SW 1271 (cell line): ENCODE measurements at places on chromosomes 16 and 17.

DNA sequence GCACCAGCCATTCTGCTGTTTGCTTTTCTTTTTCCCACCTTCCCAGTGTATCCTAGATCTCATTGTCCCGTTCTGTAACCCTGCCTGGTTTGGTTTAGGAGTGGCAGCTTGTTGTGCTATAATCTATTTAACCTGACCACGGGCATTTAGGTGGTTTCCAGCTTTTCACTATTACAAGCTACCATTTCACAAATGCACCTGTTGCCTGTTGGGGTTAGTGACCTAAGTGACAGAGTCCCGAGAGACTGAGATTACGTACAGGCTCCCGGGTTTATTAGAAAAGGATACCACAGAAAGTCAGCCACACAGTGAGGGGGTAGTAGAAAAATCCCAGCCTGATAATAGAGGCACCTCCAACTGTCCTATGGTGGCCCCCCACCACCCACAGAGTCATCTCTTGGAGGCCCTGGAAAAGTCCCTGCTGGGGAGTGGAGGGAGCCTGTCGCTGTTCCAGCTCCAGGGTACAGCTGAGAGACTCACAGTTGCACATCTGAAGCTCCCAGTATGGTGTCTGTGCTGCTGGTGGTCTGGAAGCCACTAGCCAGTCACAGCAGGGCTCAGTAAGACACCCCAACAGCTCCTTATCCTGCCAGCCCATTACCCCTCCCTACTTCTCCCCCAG lies 21.2 kb downstream of the CLEC16A start:
- no peak for DNase-seq

GRCh38 chr16:21683184-21683583 lies 19.4 kb downstream of the OTOA start:
- DNase-seq = no peak

DNA sequence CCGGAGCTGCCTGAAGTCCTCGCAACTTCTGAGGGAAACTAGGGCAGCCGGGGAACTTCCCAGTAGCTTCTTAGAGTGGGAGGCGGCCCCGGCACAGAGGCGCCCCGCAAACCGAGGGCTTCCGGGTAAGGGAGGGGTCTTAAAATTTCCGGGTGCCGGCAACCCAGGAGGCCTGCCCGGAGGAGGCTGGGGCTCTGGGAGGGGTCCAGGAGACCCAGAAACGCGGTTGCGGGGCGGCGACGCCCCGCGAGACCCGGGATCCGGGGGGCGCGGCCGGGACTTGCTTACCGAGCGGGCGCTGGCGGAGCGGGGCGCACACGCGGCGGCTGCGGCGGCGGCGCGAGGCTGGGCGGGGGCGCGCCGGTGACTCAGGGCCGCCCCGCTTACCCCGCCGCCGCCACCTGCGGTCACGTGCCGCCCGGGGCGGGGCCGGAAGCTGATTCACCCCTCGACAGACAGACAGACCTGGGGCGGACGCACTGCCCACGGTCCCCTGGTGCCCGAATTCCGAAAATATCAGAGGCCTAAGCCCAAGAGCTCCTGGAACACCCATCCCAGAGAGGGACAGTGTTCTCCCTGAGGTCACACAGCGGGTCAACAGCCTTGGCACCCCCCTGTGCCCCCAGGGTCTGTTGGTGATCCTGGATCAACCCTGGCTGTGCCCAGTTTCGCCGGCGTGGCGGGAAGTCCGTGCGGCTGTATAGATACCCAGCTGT lies at the start of gene FAM83G:
Gene FAM83G, minus strand, starts transcription at position 344 of the 716 bp plus-strand sequence. CDS start 723 bp downstream, outside the sequence.
- DNase-seq = peak; percentile 80

DNA sequence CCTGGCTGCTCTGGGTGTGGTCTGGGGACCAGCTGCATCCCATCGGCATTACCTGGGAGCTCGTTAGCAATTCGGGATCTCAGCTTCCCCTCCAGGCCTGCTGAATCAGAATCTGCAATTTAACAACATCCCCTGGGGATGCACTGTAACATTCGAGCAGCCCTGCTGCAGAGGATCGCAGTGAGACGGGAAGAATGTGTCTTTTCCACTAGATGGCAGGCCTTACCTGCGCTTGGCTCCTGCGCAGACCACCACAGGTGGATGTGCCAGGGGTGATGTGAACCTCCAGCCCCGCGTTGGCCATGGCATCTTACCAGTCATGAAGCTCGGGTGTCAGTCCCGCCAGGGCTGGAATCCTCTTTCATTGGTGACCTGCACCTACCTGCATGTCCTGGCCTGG lies 209.9 kb downstream of the PRKCB start:
- DNase-seq = no peak

DNA sequence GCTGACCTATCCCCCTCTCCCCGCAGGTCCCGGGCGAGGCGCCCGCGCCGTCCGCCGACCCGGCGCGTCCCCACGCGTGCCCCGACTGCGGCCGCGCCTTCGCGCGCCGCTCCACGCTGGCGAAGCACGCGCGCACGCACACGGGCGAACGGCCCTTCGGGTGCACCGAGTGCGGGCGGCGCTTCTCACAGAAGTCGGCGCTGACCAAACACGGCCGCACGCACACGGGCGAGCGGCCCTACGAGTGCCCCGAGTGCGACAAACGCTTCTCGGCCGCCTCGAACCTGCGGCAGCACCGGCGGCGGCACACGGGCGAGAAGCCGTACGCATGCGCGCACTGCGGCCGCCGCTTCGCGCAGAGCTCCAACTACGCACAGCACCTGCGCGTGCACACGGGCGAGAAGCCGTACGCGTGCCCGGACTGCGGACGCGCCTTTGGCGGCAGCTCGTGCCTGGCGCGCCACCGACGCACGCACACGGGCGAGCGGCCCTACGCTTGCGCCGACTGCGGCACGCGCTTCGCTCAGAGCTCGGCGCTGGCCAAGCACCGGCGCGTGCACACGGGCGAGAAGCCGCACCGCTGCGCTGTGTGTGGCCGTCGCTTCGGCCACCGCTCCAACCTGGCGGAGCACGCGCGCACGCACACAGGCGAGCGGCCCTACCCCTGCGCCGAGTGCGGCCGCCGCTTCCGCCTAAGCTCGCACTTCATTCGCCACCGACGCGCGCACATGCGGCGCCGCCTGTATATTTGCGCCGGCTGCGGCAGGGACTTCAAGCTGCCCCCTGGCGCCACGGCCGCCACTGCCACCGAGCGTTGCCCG lies 10.3 kb downstream of the ZNF771 start:
- DNase-seq = peak; percentile 81

GRCh38 chr17:42407289-42407836 lies 15.7 kb downstream of the CAVIN1 start:
- peak; percentile 74 for DNase-seq

DNA sequence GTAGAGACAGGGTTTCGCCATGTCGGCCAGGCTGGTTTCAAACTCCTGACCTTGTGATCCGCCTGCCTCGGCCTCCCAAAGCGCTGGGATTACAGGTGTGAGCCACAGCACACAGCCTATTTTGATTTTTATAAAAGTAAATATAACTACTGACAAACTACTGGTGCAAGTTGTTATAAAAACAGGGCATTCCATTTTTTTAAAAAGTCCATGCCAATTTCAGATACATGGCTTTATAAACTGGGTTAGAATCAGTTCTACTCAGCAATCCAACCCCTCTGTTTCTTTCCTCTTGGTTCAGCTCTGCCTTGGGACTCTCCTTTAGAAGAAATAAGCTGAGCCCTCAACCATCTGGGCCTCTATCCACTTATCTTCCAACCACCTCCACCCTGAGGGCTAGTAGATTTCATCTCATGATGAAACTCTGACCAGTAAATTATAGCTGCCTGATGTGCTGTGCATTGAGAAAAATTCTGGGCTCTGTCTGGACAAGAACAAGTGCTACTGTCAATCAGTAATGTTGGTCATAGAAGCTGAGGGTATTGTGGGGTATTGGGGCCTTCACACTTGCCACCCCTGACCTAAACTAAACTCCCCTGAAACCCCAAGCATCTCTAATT lies 10.2 kb downstream of the RANBP10 start:
- no peak for DNase-seq

DNA sequence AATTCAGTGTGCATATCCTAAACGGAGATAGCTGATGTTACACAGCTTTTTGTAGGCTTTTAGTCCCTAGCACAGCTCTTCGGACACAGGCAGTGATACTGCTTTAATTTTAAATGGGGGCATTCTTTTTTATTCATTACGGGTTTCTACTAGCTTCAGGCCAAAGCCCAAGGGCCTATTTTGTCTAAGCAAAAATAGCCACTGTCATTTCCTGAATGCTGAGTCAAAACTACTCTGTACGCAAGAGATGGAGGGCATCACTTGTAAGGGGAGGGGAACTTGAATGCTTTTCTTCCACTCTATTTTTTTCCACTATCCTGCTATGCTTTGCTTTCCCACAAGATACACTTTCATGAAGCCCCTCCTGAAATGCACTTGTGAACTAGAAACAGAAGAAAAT lies 360.7 kb downstream of the PMP22 start:
- no peak for DNase-seq

DNA sequence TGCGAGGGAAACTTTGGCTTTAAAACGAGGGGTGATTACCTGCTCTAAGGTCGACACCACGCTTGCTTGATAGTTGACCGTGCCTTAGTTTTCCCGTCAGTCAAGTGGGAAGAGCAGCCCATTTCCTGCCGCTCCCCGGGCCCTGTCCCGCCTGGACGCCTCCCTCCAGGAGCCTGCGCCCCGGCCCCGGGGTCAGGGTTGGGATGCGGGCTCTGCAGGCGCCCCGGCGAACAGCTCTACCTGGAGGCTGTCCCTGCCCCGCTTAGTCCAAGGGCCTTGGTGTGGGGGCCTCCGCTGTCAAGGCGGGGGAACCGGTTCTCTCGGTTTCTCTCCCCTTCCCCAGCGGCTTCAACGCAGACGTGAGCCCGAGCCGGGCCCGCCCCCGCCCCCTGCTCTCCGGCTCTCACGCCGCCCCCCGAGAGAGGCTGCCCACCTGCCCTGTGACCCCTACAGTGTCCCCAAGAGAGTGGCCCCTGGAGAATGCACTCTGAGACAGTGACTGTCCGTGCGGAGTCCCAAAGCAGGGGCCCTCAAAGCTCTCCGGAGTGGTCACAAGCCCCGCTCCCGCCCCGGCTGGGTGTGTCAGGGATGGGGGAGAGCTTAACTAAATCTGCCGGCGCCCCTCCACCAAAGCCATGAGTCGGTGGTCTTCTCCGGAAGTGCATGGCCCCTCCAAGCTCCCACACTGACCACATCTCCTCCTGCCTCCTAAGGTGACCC lies 117.4 kb upstream of the SMURF2 start:
- DNase-seq = no peak

DNA sequence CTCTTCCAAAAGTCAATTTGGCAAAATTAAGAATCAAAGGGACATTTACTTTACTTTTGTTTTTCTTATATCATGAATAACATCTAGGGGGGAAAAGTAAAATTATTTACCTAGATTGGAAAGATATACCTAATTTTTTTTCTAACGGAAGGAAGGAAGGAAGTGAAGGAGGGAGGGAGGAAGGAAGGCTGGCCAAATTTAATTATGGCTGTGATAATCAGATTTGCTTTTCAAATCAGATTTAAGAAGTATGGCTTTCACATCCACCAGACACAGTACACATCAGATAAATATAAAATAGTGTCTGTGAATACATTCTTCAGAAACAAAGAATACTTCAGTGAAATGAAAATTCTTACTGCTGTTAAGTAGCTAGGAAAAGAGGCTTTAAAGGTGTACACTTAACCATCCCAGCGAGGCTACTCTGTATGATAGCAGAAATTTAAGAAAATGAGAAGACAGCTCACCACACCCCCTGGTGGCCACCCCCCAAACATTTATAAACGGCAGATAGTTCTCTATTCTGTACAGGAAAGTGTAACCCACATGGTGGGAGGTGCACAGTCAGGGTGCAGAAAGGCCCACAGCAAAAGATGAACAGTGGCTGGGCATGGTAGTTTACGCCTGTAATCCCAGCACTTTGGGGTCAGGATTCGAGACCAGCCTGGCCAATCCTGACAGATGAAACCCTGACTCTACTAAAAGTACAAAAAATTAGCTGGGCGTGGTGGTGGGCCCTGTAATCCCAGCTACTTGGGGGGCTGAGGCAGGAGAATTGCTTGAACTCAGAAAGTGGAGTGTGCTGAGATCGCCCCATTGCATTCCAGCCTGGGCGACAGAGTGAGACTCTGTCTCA lies 150.8 kb downstream of the SSH2 start:
- peak; percentile 45 for DNase-seq

DNA sequence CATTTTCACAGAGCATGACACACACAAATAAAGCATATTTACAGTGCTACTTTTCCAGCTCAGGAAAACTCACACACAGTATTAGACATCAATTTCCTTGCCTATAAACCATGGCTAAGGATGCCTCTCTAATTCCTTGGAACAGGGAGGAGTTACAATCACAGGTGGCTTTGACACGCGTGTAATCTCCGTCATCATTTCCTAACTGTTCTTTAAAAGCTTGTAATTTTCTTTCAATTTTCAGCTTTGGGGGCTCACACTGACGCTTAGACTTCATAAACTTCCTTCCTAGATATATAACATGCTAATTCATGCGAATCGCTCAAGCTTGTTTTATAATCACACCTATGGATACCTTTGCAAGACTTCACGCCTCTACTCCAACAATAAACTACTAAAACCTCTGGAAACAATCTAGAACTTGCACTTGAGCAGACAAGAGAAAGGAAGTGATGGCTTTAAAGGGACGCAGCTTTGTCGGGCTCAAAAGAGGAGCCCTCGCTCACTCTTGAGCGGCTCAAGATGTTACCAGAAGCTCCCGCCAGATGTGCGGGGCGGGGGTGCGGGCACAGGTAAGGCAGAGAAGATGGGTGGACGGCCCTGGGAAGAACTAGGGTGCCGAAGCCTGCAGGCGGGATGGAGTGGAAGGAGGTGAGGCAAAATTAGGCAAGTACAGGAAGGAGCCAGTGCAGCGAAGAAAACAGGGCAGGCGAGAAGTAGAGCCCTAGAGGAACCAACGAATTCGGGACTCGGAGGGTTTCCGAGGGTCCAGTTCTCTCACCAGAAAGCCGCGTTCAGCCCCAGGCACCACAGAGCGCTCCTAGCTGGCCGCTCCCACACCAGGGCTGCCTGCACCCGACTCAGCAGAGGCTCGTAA lies 631 bp downstream of the RETREG3 start:
- no peak for DNase-seq

DNA sequence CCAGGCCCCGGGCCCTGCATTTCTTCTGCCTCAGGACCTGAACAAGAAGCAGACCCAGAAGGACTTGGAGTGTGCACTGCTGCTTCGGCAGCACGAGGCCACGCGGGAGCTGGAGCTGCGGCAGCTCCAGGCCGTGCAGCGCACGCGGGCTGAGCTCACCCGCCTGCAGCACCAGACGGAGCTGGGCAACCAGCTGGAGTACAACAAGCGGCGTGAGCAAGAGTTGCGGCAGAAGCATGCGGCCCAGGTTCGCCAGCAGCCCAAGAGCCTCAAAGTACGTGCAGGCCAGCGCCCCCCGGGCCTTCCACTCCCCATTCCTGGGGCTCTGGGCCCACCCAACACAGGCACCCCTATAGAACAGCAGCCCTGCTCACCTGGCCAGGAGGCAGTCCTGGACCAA lies 9.2 kb downstream of the HIRIP3 start:
- DNase-seq = no peak

- no peak for DNase-seq
Measured at GRCh38 chr16:46862555-46863447, 21.4 kb upstream of the GPT2 start.

DNA sequence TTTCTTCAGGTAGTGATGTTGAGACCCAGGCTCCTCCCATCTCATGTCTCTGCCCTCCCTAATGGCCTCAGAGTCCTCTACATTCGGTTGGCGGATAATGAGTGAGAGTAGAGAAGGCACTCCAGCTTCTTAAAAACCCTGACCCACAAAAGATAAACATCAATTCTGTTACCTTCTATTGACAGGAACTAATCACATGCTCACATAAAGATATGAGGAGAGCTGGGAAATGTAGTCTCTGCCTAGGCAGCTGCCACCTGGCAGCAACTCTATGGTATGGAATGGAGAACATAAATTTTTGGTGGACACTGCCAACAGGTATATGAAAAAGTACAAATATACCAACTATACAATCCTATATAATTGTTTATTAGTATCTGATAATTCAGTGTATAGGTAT lies 110.7 kb upstream of the HLF start:
- DNase-seq = no peak

- peak; percentile 84 for DNase-seq
Measured at GRCh38 chr17:17819561-17819995, 17.2 kb downstream of the SREBF1 start.
